ENCODE measurements at places on chromosomes 1 and 21. TPM values are rescaled to one million over a fixed set of nuclear protein-coding genes. Genes with fewer than 3 reads are reported as not detected.

GRCh38 chr1:157230500-157230899 is 92.3 kb upstream of the ETV3 start:
- DNase-seq, result no peak

DNA sequence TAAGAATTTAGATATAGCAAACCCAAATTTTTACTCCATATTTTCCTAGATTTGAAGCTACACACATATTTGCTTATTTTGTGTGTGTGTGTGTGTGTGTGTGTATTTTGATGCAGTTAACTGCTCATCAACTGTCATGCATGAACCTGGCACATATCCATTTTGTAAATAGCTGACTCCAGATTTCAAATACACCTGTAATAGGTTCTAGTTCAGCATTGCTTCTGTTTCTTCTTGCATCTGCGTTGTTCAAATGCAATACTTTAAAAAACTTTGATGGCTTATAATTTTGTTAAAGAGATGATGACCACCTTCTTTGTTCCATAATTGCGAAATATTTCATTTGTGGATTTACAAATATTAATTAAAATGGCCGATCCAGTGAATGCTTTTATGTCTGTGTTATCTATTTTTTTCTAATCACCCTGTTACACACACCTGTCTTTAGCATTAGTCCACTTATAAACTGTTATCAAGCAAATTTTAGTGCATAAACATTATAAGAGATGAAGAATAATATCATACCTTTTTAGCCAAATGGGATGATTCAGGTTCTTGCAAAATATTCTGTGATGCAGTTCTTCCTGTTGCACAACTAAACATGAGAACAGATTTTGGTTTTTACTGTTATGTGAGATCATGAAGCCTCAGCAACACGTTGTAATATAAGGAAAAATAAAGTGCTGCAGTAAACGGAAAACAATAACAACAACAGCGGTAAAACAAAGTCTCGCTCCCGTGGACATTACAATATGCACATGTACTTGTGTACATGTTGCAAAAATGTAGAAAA is 12.7 kb upstream of the S100A11 start:
- no peak for DNase-seq

DNA sequence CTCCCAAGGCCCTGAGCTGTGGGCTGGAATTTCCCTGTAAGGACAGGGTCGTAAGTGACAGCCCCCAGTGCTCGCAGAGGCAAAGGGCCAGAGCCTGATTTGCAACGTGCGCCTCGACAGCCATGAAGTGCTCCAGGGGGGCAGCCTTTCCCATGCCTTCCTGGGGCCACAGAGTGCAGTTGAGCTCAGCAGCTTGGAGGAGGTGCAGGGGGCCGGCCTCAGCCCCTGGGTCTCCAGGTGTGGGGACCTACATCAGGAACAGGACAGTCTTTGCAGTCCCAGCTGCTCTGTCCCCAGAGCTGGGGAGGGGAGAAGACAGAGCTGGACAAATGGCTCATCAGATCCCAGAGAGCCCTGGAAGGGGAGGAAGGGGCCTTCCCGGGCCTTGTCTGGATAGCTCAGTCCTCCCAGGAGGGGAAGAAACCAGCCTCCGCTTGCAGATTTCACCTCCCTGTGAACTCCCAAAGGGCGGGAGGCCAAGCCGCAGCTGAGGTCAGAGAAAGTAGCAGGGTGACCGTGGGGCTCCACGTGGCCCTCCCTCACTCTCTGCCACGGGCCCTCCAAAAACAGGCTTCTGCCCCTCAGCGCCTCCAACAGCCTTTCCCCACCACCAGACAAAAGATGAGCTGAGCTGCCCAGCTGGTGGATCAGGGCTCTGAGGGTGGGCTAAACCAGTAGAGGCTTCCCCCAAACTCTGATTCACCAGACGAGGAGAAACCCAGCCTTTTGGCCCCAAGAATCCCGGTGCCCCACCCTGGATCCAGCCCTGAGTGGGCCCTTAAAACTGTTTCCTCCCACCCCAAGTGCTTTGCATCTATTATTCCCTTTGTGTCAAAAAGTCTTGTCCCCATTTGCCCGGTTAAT is 76.5 kb downstream of the DHRS3 start:
- no peak for DNase-seq

- DNase-seq, result no peak
These were observed 287.2 kb downstream of the SRGAP2C start for GRCh38 chr1:121472017-121472416.

KCNJ6 gene
- total RNA-seq, result not detected

Data from Right ventricle myocardium inferior (tissue), 1 donor.